SJSA1 (cell line): ENCODE measurements at places on chromosomes 1 and 21. TPM values are rescaled to one million over a fixed set of nuclear protein-coding genes. Genes with fewer than 3 reads are reported as not detected.
A peak's percentile ranks its signal among the peaks of the same experiment; 100 is the strongest.

GRCh38 chr1:92118826-92119225, 38.7 kb downstream of the BTBD8 start:
- H3K36me3 ChIP-seq = no peaks in the 10 kb centered on the region
- H3K27ac ChIP-seq = no peak overlapping the region
- no peak for DNase-seq
- H3K27me3 ChIP-seq = no peaks in the 10 kb centered on the region
- no peaks in the 10 kb centered on the region for H3K4me1 ChIP-seq

- no peaks in the 10 kb centered on the region for H3K27me3 ChIP-seq
- peak; percentile 48 for DNase-seq
- peak overlapping the region; percentile 36 for H3K27ac ChIP-seq
- H3K4me3 ChIP-seq = no peak overlapping the region
Observed at GRCh38 chr1:185017338-185017737, 28.0 kb upstream of the RNF2 start.

- H3K27ac ChIP-seq = no peak overlapping the region
- peaks cover 82% of the 10 kb centered on the region for H3K36me3 ChIP-seq
- no peak for DNase-seq
Observed at GRCh38 chr1:205091043-205091740, 6.9 kb upstream of the TMEM81 start.

DNA sequence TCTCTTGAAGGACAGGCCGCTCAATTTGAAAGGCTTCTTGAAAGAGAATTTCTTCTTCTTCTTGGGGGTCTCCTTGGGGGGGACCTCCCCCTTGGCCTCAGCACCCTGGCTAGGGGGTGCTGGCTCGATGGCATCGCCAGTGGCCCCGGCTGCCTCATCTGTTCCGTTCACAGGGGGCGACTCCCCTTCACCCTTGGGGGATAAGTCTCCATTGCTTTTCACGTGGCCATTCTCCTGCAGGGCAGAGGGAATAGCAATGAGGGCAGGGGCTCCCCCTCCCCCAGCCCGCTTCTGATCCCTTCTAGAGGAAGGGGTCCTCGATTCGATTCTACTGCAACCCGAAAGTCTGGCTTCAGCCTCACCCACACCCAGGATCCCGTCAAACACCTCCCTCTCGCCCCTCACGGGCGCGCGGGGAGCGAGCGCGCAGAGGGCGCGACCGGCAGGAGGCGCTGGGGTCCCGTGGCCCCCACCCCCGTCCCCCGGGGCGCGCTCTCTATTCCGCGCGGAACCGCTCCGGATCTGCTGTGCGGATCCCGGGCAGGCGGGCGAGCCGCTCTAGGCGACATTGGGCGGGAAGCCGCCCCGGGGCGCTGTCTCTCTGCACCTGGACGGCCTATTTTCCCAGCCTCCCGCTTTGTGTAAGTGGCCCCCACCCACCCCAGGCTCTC, 1.0 kb downstream of the MARCKSL1 start:
- no peak overlapping the region for H3K27ac ChIP-seq
- H3K27me3 ChIP-seq = no peaks in the 10 kb centered on the region
- peak; percentile 57 for DNase-seq
- H3K4me3 ChIP-seq = peak overlapping the region; percentile 85

GRCh38 chr21:37565530-37566223, 199.1 kb downstream of the DYRK1A start:
- peak overlapping the region; percentile 25 for H3K4me3 ChIP-seq
- DNase-seq = peak; percentile 56
- H3K36me3 ChIP-seq = no peaks in the 10 kb centered on the region; the same call in 1 of the 2 replicates
- peaks cover 24% of the 10 kb centered on the region for H3K4me1 ChIP-seq

DNA sequence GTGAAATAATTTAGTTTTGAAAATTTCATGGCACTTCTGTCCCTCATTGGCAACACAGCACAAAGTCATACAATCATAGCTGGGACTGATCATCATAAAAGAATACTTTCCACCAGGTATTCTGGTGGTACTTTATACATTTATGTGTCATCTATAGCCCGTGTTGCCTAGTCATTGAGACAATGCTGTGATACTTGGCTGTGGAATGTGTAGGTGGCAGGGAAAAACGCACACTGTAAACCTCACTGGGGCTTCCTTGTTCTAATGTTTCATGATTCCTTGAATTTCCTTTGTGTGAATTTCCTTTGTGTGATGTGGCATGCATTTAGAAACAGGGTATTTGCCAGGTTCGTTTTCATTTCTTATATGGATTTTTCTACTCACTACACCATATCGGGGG, 118.3 kb downstream of the FMN2 start:
- H3K4me3 ChIP-seq = no peak overlapping the region
- DNase-seq = no peak
- no peaks in the 10 kb centered on the region for H3K27me3 ChIP-seq
- H3K36me3 ChIP-seq = peaks cover 3% of the 10 kb centered on the region; the same call in 1 of the 2 replicates
- H3K27ac ChIP-seq = peak overlapping the region; percentile 29; the same call in 1 of the 2 replicates

GBP7 gene
- not detected in 2 replicates for total RNA-seq

- no peak overlapping the region for H3K4me3 ChIP-seq
- H3K27ac ChIP-seq = peak overlapping the region; percentile 9; the same call in 1 of the 2 replicates
- peaks cover 42% of the 10 kb centered on the region for H3K4me1 ChIP-seq
- no peaks in the 10 kb centered on the region for H3K27me3 ChIP-seq
Observed at GRCh38 chr1:150006881-150007421, 3.6 kb downstream of the OTUD7B start.

FLG gene
- total RNA-seq = 0.05 and 0.06 TPM in 2 replicates

GRCh38 chr1:179921472-179921871, 33.1 kb upstream of the CEP350 start:
- H3K4me3 ChIP-seq = no peak overlapping the region
- H3K36me3 ChIP-seq = peaks cover 27% of the 10 kb centered on the region
- no peaks in the 10 kb centered on the region for H3K4me1 ChIP-seq
- no peak for DNase-seq

DNA sequence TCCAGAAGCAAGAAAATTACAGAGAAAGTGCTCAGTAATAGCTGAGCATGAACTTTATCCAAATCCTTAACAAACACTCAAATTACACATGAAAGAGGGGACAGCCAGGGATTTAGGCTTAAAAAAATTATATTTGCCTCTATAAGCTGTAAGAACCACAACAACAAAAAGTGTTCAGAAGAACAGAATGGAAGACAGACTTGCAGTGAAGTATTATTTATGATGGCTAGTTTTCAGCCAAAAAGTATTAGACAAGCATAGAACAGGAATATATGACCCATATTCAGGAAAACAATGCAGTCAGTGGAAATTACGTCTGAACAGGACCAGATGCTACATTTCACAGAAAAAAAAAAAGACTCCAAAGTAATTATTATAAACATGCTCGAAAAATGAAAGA, 1246.3 kb downstream of the NCAM2 start:
- H3K36me3 ChIP-seq = no peaks in the 10 kb centered on the region
- no peak overlapping the region for H3K27ac ChIP-seq
- H3K27me3 ChIP-seq = no peaks in the 10 kb centered on the region
- DNase-seq = no peak
- H3K4me1 ChIP-seq = no peaks in the 10 kb centered on the region

DNA sequence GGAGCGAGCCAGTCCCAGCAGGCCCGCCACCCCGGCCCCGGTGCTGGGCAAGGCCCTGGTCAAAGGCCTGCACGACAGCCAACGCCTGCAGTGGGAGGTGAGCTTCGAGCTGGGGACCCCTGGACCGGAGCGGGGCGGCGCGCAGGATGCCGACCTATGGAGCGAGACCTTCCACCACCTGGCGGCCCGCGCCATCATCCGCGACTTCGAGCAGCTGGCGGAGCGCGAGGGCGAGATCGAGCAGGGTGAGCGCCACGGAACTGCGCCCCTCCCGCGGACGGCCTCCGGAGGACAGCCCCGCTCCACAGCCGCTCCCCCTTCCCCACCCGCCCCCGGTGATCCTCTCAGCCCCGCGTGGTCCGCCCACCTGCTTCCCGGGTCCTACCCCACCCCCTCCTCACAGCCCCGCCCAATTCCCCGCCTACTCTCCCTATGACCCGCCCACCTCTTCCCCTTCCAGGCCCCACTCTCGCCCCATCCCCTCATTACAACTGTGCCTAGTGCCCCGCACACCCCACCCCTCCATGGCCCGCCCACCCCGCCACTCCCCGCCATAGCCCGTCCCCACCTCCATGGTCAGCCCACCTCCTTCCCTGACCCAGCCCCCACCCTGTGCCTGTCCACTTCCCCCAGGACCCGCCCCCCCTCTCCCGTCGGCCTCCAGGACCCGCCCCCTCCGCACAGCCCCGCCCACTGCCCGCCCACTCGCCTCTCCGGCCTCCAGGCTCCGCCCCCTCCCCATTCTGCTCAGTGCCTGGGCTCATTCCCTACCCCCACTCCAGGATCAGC, 52.7 kb downstream of the VWA5B1 start:
- no peak overlapping the region for H3K27ac ChIP-seq
- no peak overlapping the region for H3K4me3 ChIP-seq
- H3K27me3 ChIP-seq = no peaks in the 10 kb centered on the region
- peaks cover 3% of the 10 kb centered on the region; the same call in 1 of the 2 replicates for H3K4me1 ChIP-seq
- no peaks in the 10 kb centered on the region for H3K36me3 ChIP-seq

DNA sequence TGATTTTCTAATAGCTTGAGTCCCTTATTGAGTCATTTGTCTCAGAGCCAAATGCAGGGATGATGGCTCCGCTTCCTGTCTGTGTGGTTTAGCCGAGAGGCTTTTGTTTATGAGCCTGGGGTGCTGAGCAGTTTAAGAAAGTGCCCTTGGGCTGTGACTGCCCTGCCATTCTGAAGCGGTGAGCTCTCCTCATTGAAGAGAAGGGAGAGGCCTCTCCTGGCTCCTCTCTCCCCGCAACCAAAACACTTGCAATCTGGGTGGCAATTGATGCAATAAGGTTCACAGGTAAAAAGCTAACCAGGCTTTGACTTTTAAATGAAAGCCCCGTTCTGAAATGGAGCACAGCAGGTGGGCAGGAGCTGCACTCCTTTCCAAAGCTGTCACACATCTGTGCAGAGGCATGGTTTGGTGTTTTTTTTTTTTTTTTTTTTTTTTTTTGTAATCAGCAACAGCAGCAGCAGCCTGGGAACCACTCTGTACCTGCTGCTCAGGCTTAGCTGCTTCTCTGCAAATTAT, 403.7 kb downstream of the SIPA1L2 start:
- H3K36me3 ChIP-seq = no peaks in the 10 kb centered on the region
- peak; percentile 78 for DNase-seq
- no peaks in the 10 kb centered on the region for H3K27me3 ChIP-seq
- no peak overlapping the region for H3K27ac ChIP-seq

DNA sequence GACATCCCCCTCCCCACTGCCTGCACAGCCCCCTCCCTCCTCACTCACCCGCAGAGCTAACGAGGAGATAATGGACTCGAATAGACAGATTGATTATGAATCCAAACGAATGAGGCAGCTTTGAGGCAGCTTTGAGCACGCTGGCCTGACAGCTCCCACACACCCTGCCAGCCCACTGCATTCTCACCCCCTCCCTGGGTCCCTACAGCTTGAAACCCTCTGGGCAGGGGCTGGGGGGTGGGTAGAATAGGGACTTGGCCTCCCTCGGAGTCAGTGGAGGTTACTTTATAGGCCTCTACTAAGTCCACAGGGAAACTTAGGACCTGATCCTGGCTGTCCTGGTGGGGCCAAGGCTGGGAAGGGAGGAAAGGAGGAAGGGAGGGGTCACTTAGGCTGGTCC, 1.9 kb downstream of the NTRK1 start:
- H3K27ac ChIP-seq = no peak overlapping the region
- H3K4me3 ChIP-seq = no peak overlapping the region
- H3K36me3 ChIP-seq = no peaks in the 10 kb centered on the region

DNA sequence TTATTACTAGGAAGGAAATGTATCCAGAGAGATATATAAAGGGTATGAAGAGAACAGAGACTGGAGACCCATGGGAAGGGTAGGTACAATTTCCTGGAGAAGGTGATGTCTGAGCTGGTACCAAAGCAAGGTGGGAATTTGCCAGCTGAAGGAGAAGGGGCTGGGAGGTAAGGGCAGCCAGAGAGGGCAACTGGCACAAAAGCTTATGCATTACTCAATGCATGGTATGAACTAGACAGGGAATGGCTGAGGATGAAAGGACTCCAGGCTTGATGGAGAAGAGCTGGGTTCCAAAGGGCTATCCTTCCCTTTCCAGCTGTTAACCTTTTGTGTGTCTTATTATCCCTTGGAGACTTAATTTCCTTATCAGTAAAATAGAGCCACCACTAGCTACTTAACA, 113.6 kb upstream of the GADD45A start:
- H3K36me3 ChIP-seq = no peaks in the 10 kb centered on the region
- no peak overlapping the region for H3K4me3 ChIP-seq
- no peaks in the 10 kb centered on the region for H3K27me3 ChIP-seq
- DNase-seq = no peak
- peaks cover 42% of the 10 kb centered on the region for H3K4me1 ChIP-seq
